ENCODE measurements at places on chromosomes 7 and 10.

GRCh38 chr10:102405108-102405571 is 9.6 kb downstream of the NFKB2 start:
- no peak for DNase-seq

GRCh38 chr7:30682212-30683083 is at the start of gene CRHR2:
CRHR2 (minus strand) TSS chr7:30682456; CDS start chr7:30682280, 176 bp downstream.
- DNase-seq = no peak

GRCh38 chr7:100880645-100881044 is 5.7 kb downstream of the SRRT start:
- DNase-seq = no peak

DNA sequence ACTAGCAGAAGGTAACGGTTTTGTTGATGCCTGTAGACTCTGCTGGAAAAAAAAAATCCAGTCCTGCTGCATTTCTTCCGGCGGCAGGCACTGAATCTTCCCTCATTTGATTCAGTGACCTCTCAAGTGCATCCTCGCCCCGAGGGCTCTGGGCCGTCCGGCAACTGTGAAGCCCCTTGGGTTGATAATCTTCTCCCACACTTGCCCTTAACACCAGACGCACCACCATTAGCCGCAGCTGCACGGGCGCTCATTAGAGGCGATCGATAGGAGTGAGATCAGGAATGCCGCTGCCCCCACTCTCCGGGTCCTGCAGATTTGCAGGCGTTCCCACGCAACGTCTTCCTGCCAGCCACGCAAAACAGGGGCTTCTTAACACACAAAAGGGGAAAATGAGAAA is 200.0 kb upstream of the MKI67 start:
- no peak for DNase-seq

DNA sequence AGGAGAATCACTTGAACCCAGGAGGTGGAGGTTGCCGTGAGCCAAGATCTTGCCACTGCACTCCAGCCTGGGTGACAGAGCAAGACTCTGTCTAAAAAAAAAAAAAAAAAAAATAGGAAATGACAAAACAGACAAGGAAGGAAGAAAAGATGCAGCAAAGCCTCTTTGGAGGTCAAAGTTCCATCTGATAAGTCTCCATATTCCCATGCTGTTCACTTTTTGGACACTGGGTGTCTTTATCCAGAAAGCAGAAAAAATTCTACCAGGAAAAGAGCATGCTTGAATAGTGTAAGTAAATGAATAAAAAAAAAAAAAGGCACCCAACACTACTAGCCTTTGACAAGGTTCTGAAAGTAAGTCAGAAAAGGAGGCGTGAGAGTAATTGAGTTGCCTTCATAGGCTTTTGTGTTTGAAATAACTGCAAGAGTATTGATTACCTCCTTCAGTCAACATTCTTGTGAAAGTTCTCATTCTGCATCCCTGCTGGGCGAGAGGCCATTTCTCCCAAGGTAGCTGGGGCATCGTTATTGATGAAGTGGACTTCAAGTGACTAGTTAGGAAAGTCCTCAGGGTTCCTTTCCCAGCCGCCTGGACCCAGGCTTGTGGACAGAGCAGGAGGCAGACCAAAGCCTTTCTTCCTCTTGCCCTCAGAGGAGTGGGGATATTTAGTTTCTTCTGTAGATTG is 133.3 kb upstream of the KIF5B start:
- DNase-seq = peak; percentile 64

DNA sequence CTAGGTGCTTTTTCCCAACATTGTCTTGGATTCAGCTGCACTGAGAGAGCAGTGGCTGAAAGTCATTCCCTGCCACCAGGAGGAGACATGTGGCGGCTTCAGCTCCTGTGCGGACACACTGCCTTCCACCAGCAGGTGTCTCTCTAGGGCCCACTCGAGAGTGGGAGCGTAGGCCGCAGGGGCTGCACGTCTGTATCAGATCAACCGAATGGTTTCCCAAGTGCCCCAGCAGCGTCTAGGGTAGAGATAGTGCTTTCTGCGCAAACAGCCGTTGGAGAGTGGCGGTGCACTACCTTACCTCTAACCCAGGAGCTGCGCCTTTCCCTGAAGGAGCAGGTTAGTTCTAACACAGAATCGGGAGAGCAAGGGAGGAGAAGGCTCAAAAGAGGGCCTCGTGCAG is 31.7 kb downstream of the PAPOLB start:
- DNase-seq = peak; percentile 57

- DNase-seq = peak; percentile 41
These were observed 613 bp downstream of the AP5Z1 start for GRCh38 chr7:4775848-4776623.

GRCh38 chr7:135365721-135366120 is 132.1 kb downstream of the STRA8 start:
- DNase-seq = no peak
